ENCODE measurements at places on chromosomes 1 and 21.
A peak's percentile ranks its signal among the peaks of the same experiment; 100 is the strongest.

GRCh38 chr1:215273838-215274516 is 191.4 kb downstream of the KCNK2 start:
- no peak for DNase-seq

DNA sequence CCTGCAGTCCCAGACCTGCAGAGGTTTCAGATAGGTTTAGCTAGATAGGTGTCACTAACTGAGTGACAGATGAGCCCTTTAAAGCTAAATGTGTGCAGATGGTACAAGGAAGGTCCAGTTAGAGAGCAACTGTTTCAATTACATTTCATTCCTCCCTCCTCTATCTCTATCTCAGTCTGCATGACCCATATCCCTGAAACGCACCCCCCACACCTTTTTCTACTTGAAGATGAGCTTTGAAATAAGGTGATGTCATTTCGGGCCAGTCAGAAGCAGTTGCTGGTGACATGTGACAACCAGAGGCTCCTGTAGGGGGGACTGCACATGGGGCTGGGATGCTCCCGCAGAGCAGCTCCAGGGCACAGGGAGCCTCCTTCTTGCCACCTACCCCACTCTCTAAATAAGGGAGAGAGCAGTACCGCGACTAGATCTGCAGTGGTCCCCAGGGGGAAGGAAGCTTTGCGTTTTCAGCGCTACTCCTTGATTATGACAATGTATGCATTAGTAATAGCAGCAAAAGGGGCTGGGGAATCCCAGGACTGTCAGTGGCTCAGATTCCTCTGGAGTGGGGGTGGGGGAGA is 4.3 kb downstream of the ATP8B2 start:
- no peak for DNase-seq

DNA sequence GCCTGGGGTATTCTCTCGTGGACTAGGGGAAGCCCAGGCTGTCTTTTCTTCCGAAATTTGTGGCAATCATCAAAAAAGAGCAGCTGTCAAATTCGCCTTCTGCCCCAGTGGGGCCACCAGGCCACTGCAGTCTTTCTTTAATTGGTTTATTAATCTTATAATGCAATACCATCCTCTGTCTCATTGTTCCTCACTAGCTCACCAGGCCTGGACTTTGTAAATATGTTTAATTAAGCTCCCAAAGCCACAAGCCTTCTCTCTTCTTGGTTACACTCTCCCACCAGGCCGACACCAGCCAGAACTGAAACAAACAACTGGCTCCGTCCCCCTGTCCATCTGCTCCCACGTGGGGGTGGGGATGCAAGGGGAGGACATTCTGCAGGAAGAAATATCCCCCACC is 22.0 kb upstream of the CAMK1G start:
- DNase-seq: no peak

DNA sequence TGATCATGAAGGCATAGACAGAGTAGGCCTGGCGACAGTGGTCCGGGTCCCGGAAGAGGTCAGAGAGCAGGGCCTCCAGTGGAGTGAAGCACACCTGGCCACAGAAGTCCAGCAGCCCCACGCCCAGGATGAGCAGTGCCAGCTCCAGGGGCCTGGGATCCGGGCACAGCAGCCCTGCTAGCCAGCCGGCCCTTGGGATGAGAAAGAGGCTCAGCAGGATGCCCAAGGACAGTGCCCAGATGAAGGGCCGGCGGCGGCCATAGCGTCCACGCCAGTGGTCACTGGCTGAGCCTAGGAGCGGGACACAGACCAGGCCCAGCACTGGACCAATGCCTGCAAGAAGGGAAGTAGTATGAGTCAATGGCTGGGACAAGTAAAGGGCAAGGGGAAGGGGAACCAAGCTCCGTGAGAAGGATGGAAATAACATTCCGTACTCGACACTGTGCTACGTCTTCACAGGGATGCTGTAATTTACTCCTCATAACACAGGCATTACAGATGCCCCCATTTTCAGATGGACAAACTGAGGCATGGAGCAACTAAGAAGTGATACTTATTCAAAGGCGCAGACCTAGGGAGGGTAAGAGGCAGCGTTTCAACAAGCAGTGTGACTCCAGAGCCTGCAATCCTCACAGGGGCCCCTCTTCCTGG is 16.9 kb downstream of the SLC45A3 start:
- no peak for DNase-seq

- DNase-seq: no peak
Measured at GRCh38 chr1:47753808-47754207, 243.4 kb downstream of the TRABD2B start.

GRCh38 chr1:1088801-1089680 is 14.9 kb upstream of the RNF223 start:
- no peak for DNase-seq

DNA sequence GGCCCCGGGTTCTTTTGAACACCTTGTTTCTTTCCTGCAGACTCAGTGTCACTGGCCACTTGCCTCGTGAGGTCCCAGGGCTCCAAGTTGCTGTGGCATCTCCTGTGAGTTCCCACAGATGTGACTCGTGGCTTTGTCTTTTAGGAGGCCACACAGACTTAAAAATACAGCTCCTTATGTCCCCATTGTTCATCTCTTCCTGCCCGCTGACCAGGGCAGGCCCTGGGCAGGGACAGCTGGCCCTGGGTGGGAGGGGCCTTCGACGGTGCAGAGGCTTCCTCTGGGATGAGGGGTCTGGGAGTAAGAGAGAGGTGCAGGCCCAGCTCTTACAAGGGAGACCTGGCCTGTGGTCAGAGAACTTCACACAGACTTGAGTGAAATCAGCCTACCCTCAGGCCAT is 15.6 kb downstream of the LDLRAP1 start:
- DNase-seq: no peak

DNA sequence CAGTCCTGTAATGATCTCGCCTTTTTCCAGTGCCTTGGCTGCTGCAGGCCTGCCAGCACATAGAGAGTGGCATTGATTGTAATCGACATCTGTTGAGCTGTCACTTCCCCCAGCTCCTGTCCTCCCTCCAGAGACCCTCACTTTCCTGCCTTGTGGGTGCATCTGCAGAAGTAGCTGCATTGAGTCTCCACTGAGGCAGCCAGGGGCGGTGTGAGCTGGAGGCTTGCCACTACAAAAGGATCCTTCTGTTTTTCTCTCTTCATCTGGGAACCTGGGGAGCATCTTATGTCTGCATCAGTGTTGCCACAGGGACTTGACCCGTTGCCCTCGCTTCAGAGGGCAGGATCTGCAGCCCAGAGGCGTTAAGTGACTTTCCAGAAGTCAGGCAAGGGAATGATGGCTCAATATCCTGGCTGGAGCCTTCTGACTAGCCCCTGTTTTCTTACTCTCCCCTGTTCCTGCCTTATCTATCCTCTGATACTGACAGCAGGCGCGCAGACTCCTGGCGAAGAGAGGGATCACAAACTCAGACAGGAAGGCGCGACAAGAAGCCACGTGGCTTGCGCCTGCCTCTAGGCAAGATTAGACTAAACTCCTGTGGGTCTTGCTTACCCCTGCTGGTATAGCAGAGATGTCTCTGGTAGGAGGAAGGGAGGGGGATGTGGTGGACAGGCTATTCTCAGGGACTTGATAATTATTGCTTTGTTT is 13.3 kb upstream of the FMOD start:
- DNase-seq: no peak

- peak; percentile 79 for DNase-seq
Measured at GRCh38 chr1:78114034-78114956, 68.5 kb downstream of the GIPC2 start.

DNA sequence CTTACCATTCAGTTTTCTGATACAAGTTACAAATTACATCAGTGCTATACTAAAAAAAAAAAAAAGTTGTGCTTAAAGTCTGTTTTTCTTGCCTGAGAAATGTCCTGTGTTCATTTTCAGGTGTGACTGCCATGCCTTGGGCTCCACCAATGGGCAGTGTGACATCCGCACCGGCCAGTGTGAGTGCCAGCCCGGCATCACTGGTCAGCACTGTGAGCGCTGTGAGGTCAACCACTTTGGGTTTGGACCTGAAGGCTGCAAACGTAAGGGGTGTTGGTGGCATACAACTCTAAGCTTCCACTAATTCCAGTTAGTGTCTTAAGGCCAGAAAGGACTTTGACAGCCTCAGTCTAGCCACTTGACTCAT is 60.1 kb upstream of the LAMC2 start:
- no peak for DNase-seq

GRCh38 chr1:72281144-72281543 is 1.2 kb downstream of the NEGR1 start:
- DNase-seq: no peak

- DNase-seq: peak; percentile 87
Measured at GRCh38 chr21:42532466-42533181, 19.0 kb downstream of the SLC37A1 start.

GRCh38 chr1:4573526-4573925 is 80.9 kb upstream of the AJAP1 start:
- DNase-seq: no peak

DNA sequence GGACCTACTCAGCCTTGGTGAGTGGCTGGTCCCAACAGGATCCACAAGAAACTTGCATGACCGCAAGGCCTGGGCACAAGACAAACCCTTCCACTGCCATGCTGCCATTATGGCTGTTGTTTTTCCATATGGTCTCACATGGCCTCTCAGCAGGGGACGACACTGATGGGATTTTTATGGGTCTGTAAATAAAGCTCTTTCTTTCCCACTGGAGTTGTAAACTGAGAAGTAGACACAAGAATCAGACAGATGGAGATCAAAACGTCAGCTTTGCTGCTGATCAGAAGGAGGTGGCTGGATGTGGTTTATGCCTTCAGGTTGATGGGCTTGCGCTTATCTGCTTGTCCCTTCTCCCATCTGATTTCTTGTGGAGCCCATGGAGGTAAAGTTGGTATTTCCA is 138.1 kb upstream of the KCNJ6 start:
- DNase-seq: no peak

DNA sequence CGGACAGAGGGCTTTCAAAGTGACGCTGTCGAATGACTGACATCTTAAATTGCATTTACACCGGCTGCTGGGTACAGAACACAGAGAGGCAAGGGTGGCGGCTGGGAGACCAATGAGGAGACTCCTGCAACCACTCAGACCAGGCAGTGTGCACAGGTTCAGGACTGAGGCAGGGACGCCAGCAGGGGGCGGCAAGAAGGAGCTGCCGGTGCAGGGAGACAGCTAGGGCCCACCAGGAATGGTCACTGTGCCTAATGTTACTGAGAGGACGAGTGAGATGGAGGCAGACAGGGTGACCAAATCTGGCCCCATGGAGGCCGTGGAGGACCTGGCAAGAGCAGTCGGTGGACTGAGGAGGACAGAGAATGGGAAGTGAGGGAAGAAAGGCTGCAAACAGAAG is 23.5 kb downstream of the GLIS1 start:
- DNase-seq: peak; percentile 28

GRCh38 chr1:21801100-21801499 is 11.0 kb upstream of the LDLRAD2 start:
- no peak for DNase-seq

- DNase-seq: no peak
Measured at GRCh38 chr1:33473900-33474299, 1.5 kb downstream of the ZSCAN20 start.

- no peak for DNase-seq
Measured at GRCh38 chr1:12406211-12407021, 176.6 kb downstream of the VPS13D start.

- DNase-seq: peak; percentile 68
Measured at GRCh38 chr1:180168786-180169639, 14.3 kb downstream of the QSOX1 start.

All from SHP77 (cell line).